ENCODE measurements at places on chromosomes 2 and 18.

DNA sequence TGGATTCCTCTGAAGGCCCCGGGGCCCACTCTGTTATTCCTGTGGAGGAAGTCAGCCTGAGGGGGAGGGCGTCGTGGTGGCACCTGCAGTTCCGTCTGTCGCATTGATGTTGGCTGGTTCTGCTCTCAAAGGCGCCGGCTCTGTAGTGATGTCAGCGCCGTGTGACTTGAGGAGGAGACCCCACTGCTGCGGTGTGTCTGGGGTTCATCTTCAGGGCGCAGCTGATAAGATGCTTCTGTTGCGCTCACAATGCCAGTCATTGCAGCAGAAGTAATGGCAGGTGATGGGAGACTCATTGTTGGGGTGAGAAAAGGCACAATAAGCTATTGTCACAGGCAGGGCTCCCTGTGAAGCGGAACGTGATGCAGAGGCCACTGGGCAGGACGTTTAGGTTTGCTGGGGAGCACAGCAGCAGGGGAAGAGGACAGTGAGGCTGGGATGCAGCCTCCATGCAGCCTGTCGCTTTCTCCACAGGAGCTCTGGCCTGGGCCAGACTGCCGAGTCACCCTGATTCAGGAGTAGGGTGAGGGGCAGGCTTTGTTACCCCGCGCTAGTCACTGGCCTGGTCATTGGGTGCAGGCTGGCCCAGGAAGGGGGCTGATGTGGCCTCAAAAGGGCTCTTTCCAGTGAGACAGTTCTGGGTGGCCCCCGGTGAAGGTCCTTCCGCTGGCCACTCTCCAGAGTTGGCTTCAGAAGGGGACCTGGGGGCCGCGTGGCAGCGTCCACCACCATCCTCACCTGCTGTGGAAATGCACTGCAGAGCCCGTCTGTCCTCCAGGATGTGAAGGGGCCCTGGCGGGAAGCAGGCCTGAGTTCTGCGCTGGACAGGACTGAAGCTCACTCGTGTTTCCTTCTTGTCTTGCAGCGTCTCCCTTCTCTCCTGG lies 42.9 kb downstream of the SH3BP4 start:
- no peaks in the 10 kb centered on the region for H3K36me3 ChIP-seq
- no peak overlapping the region for H3K4me3 ChIP-seq
- peaks cover 67% of the 10 kb centered on the region for H3K4me1 ChIP-seq
- peak overlapping the region; percentile 70 for H3K27ac ChIP-seq

- H3K4me1 ChIP-seq: no peaks in the 10 kb centered on the region
- no peak overlapping the region for H3K27ac ChIP-seq
- DNase-seq: no peak
- H3K4me3 ChIP-seq: no peak overlapping the region
Measured at GRCh38 chr2:18584608-18584954, 4.8 kb downstream of the NT5C1B start.

- H3K36me3 ChIP-seq: no peaks in the 10 kb centered on the region
- H3K4me1 ChIP-seq: no peaks in the 10 kb centered on the region
- DNase-seq: no peak
- H3K27ac ChIP-seq: no peak overlapping the region
Measured at GRCh38 chr2:104521247-104521646, 332.7 kb upstream of the POU3F3 start.

- no peaks in the 10 kb centered on the region for H3K27me3 ChIP-seq
- no peak for DNase-seq
- H3K27ac ChIP-seq: no peak overlapping the region
- H3K4me3 ChIP-seq: no peak overlapping the region
- H3K4me1 ChIP-seq: no peaks in the 10 kb centered on the region
- H3K36me3 ChIP-seq: no peaks in the 10 kb centered on the region
Measured at GRCh38 chr2:18588049-18588448, 1.3 kb downstream of the NT5C1B start.

DNA sequence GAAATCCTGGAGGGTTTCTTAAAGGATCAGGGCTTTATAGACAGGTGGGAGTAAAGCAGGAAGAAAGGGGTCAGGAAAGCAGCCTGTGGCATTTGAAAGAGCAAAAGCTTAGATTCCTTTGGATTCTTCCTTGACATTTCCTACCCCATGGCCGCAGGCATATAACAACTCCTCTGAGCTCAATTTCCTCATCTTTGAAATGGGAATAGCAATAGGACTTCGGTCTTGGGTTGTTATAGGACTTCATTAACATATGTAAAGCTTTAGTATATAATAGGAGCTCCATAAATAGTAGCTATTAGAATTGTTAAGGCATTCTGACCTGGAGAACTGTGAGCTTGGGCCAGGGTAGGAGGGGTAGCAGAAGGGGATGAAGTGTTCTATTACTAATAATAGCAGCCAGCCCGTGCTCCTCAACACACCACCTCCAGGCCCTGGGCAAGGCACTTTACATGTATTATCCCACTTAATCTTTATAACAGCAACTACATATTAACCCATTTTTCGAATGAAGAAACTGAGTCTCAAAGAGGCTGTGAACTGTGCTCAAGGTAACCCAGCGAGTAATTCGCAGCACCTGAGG lies 10.6 kb downstream of the ZFP36L2 start:
- H3K4me3 ChIP-seq: no peak overlapping the region
- H3K36me3 ChIP-seq: no peaks in the 10 kb centered on the region
- peak overlapping the region; percentile 9 for H3K27ac ChIP-seq
- peaks cover 28% of the 10 kb centered on the region for H3K4me1 ChIP-seq
- no peaks in the 10 kb centered on the region for H3K27me3 ChIP-seq
- no peak for DNase-seq

DNA sequence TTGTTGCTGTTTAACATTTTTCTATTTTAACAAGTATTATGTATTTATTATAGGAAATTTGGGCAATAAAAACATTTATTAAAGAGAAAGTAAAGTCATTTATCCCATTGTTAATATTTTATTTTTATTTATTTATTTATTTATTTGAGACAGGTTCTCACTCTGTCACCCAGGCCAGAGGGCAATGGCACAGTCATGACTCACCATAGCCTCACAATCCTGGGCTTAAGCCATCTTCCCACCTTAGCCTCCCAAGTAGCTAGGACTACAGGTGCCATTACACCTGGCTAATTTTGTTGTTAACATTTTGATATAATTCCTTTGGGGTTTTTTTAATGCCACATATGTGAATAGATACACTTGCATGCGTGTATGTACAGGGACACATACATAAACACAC lies 165.9 kb upstream of the STON1 start:
- no peaks in the 10 kb centered on the region for H3K27me3 ChIP-seq
- H3K36me3 ChIP-seq: no peaks in the 10 kb centered on the region
- no peak for DNase-seq
- no peak overlapping the region for H3K4me3 ChIP-seq
- H3K4me1 ChIP-seq: no peaks in the 10 kb centered on the region

GRCh38 chr2:150327564-150328489 lies 159.6 kb downstream of the RND3 start:
- no peak for DNase-seq
- H3K27ac ChIP-seq: no peak overlapping the region
- no peaks in the 10 kb centered on the region for H3K27me3 ChIP-seq
- no peak overlapping the region for H3K4me3 ChIP-seq

- H3K36me3 ChIP-seq: no peaks in the 10 kb centered on the region
- DNase-seq: no peak
- no peak overlapping the region for H3K27ac ChIP-seq
- no peaks in the 10 kb centered on the region for H3K27me3 ChIP-seq
- no peak overlapping the region for H3K4me3 ChIP-seq
Measured at GRCh38 chr18:22182884-22183697, 13.7 kb downstream of the GATA6 start.

GRCh38 chr18:50297621-50298442 lies 10.3 kb upstream of the CXXC1 start:
- peak; percentile 90 for DNase-seq
- H3K4me3 ChIP-seq: peak overlapping the region; percentile 47
- no peak overlapping the region for H3K27ac ChIP-seq
- no peaks in the 10 kb centered on the region for H3K27me3 ChIP-seq
- H3K4me1 ChIP-seq: no peaks in the 10 kb centered on the region

DNA sequence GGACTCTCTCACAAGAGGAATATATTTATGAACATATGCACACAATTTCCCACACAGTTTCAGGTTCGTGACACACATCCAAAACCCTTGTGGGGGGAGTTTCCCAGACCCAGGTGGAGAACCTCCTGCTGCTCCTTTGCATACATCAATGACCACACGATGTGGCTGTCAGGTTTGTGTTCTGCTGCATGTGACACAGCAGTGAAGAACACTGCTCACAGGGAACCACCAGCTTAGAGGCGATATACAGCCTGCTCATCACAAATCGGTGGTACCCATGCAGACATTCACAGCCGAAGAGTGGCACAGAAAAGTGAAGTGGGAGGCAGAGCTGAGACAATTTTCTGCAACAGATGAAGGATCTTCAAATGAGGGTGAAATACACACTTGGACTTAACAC lies 175.6 kb upstream of the ZFP36L2 start:
- no peaks in the 10 kb centered on the region for H3K36me3 ChIP-seq
- no peak overlapping the region for H3K4me3 ChIP-seq
- no peaks in the 10 kb centered on the region for H3K27me3 ChIP-seq
- peaks cover 11% of the 10 kb centered on the region for H3K4me1 ChIP-seq

- H3K36me3 ChIP-seq: no peaks in the 10 kb centered on the region
- no peaks in the 10 kb centered on the region for H3K27me3 ChIP-seq
- DNase-seq: no peak
- no peaks in the 10 kb centered on the region for H3K4me1 ChIP-seq
Measured at GRCh38 chr2:173370198-173370597, 15.5 kb downstream of the CDCA7 start.

DNA sequence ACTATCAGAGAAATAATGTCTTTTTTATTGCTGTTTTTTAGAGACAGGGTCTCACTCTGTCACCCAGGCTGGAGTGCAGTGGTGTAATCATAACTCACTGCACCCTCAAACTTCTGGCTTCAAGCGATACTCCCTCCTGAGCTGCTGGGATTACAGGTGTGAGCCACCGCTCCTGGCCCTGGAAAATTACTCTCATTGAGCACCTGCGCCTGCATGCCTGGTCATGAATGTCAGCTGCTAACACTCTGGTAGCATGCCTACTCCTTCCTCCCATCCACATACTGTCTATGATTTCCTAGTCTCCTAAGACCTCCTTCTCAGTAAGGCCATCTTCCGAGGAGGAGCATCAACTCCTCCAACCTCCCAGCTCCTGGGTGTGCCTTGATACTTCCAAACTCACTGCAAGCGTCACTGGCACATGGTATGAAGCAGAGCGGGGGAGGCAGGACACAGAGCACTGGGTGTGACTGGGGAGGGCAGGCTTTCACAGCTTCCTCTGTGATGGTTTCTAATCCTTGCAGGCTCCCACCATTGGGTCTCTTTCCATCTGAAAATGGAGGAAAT lies 1.6 kb upstream of the MAP2 start:
- no peak overlapping the region for H3K4me3 ChIP-seq
- no peak for DNase-seq
- H3K36me3 ChIP-seq: no peaks in the 10 kb centered on the region
- no peaks in the 10 kb centered on the region for H3K27me3 ChIP-seq

Data from testis (tissue), 5 donors.